ENCODE measurements at places on chromosomes 3 and 15. TPM values are rescaled to one million over a fixed set of nuclear protein-coding genes. Genes with fewer than 3 reads are reported as not detected.
A peak's percentile ranks its signal among the peaks of the same experiment; 100 is the strongest.

BOC gene
- 48.8 TPM for total RNA-seq

PLA2G4B gene
- 3.2 TPM for total RNA-seq

GOLGA6D gene
- not detected for total RNA-seq

GCSAM gene
- total RNA-seq = 0.16 TPM

HEMK1 gene
- 6.1 TPM for total RNA-seq

P4HTM gene
- total RNA-seq = 59.7 TPM

RFTN1 gene
- 29.5 TPM for total RNA-seq

CHST2 gene
- 4.5 TPM for total RNA-seq

CD200R1 gene
- 0.66 TPM for total RNA-seq

PEX11A gene
- total RNA-seq = 46.1 TPM

TGM5 gene
- 1.6 TPM for total RNA-seq

ESYT3 gene
- 4.2 TPM for total RNA-seq

LCTL gene
- total RNA-seq = not detected

DNA sequence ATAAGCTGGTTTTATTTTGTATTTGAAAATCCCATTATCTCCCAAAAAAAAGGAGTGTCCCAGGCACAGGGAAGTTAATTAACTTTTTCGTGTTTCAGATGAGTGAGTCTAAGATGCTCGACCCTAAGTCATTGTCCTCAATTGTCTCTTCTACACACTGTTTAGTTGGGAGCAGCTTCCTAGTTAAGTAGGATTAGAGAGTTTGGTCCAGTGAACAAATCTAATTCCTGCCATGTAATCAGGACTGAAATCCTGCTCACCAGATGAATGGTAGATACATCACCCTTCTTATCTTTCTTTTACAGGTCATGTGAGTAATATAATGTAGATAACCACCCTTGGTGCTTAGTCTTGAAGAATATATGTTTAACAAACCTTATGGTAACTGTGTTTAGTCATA is 228.9 kb upstream of the MANF start:
- DNase-seq = no peak

DNA sequence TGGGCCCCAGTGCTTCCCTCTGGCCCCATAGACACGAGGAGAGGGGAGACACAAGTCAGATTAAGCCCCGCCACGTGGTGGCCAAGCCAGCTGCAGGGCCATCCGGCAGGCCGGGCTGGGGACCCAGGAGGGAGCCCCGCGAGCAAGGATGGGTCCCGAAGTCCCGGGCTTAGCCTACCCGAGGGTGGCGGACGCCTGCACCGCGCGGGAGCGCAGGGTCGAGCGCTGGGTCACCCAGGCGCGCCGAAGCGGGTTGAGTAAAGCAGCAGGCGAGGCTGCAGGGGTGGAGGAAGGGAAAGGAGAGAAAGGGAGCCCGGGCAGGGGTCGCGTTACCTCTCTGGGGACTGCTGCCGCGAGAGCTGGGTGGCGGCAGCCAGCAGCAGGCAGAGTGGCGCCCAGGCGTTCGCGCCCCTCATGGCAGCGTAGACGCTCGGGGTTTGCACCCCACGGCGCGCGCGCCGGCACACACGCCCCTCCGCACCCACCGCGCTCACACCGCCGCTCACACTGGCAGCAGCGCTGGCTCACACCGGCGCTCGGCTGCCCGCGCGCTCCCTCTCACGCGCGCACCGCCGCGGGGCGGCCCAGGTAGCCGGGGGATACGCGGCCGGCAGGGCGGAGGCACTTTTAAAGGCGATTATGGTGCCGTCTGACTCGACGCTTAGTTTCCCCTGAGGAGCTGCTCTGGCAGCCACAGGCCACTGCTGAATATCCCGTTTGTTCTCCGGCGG is at the start of gene PCOLCE2:
Gene PCOLCE2, minus strand, starts transcription at position 603 of the 731 bp plus-strand sequence. Its CDS starts 187 bp downstream, at position 416.
- no peak for DNase-seq

DNA sequence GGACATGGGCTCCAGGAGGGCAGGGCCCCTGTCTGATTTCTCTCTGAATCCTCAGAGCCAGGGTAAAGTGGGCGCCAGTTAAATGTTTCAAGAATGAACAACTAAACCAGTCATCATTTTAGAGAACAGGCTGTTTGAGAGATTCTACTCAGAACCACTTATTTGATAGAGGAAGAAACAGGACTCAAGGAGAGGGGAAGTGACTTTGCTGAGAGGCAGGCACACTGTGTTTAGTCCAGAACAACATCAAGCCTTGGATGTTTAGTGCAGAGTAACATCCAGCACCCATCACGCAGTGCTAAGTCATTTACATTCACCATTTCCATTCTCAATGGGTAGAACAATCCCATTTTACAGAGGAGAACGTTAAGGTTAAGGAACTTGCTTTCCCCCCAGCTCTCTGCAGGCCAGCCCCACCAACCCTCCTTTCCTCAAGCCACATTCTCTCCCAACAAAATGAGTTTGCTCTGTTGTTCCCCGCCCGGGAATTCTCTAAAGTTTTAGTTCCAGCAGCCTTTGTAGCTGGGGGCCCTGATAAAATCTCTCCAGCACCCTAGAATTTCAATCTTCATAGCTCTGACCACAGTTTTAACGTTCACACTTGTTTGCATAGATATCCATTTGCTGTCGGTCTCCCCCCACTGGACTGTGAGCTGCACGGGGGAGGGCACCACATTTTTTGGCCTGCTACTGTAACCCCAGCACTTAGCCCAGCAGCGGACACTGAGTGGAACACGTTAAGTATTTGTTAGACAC is 962 bp downstream of the NMNAT3 start:
- DNase-seq = no peak

GRCh38 chr15:67897646-67898339 is 57.9 kb upstream of the RNU6-1 start:
- DNase-seq = no peak

- no peak for DNase-seq
Measured at GRCh38 chr3:175502155-175502554, 643.0 kb downstream of the NAALADL2 start.

- DNase-seq = peak; percentile 23
Measured at GRCh38 chr3:154059833-154060232, 61.4 kb upstream of the ARHGEF26 start.

DNA sequence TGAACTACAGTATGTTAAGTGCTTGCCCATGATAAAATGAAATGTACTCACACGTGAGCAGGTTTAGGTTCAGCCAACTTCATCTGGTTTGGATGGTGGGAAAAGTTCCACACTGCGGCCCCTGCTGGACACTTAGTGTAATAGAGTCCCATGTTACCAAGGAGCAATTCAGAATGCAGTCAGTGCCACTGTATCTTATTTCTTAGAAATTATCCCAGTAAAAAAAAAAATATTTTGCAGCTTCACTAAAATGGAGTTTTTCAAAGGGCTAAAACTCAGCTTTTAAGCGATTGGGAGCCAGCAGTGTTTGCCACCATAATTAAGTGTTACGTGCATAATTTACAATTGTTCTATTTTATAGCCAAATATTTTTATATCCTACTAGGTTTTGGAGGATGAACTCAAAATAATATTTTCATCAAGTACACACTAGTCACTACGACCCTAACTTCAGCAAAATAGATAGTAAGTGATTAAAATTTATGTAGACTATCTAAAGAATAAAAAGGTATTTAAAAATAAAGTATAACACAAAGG is 371.7 kb upstream of the GBE1 start:
- DNase-seq = no peak

DNA sequence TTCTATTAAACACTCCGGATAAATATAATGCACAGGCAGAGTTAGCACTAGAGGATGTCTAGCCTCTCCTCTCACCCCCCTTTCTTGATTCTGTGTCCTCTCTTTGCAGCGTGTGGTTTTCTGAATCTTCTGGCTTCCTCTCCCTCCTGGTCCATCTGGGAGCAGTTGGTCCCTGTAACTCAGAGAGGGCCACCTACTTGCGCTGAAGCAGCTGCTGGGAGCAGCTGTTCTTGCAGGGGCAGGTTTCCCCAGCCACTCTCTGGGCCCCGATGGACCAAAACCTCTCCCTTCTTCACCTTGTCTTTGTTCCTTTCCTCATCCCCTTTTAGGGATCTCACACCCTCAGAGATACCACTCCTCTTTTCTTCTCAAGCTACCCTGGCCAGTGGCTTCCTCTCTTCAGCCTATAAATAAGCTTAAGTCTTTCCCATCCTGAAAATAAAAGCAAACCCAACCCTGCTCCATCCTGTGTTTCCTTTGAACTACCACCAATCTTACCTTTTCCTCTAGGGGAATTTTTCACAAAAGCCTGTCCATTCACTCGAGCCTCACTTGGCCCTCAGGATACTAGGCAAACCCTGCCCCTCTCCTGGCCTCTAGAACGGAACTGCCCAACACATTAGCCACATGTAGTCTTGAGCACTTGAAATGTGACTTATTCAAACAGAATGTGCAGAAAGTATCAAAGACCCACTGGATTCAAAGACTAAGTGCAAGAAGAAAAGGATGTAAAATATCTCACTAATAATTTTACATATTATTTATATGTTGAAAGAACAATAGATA is 59.7 kb downstream of the STARD5 start:
- DNase-seq = no peak

- no peak for DNase-seq
Measured at GRCh38 chr3:169780742-169781141, 7.5 kb downstream of the MYNN start.

- no peak for DNase-seq
Measured at GRCh38 chr3:52402706-52403270, 42.1 kb downstream of the SEMA3G start.

- peak; percentile 67 for DNase-seq
Measured at GRCh38 chr3:52428151-52429005, 16.5 kb downstream of the SEMA3G start.

- DNase-seq = no peak
Measured at GRCh38 chr3:114953215-114953799, 193.8 kb downstream of the ZBTB20 start.

- no peak for DNase-seq
Measured at GRCh38 chr3:37935290-37935668, 55.3 kb upstream of the VILL start.

GRCh38 chr15:69891070-69891536 is 206.6 kb downstream of the TLE3 start:
- DNase-seq = no peak

- no peak for DNase-seq
Measured at GRCh38 chr15:74158855-74159650, 14.5 kb upstream of the ISLR start.

GRCh38 chr3:65761446-65762234 is 277.1 kb downstream of the MAGI1 start:
- DNase-seq = no peak

- DNase-seq = no peak
Measured at GRCh38 chr15:57529748-57530147, 62.0 kb upstream of the MYZAP start.

DNA sequence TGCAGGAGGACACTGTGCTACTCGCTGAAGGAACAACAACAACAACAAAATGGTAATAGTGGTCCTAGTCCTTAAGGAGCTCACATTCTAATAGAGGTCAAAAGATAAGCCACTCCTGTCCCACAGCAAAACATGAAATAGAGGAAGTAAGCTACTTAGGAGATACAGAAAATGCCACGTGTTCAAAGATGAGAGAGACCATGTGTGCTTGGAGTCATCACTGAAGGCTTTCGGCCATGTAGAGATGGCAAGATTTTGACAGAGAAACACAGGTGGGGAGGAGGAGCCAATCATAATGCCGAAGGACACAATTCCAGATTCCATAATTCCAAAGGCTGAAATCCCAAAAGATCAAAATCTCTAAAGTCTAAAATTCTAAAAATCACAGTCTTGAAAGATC is 24.8 kb upstream of the RIOX2 start:
- no peak for DNase-seq

DNA sequence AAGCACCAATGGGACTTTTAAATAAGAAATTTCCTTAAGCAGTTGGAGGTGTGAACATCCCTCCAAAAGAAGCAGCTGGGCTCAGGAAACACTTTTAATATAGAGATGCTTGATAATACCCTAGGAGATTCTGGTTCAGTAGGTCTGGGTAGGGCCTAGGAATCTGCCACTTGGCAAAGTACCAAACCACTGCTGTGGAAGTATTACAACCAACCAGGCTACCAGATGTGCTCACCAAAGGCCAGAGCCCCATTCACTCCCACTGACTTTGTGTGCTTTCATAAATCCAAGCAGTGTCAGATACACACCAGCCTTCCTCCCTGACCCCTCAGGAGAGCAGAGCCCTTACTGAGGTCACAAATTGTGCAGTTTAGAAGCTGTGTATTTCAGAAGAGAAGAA is 162.6 kb downstream of the CCNL1 start:
- DNase-seq = no peak

- no peak for DNase-seq
Measured at GRCh38 chr3:149744606-149745005, 7.7 kb downstream of the COMMD2 start.

- DNase-seq = no peak
Measured at GRCh38 chr3:187735383-187735782, 9.9 kb downstream of the BCL6 start.

DNA sequence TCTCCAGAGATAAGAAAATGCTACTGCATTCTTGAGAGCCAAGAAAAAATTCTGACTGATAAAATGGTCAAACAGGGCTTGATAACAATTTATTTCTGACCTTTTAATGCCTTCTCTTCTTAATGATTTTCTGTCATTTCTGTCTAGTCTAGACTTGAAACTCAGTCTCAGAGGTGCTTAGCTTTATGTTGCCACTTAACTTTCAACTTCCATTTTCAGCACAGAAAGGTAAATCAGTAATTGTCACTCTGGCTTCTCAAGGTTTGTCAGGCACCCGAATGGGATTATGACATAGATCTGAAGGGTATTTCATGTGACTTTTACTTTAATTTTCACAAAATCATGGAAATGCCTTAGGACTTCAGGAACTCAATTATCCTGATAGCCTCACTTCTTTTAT is 155.4 kb upstream of the GBE1 start:
- DNase-seq = no peak

DNA sequence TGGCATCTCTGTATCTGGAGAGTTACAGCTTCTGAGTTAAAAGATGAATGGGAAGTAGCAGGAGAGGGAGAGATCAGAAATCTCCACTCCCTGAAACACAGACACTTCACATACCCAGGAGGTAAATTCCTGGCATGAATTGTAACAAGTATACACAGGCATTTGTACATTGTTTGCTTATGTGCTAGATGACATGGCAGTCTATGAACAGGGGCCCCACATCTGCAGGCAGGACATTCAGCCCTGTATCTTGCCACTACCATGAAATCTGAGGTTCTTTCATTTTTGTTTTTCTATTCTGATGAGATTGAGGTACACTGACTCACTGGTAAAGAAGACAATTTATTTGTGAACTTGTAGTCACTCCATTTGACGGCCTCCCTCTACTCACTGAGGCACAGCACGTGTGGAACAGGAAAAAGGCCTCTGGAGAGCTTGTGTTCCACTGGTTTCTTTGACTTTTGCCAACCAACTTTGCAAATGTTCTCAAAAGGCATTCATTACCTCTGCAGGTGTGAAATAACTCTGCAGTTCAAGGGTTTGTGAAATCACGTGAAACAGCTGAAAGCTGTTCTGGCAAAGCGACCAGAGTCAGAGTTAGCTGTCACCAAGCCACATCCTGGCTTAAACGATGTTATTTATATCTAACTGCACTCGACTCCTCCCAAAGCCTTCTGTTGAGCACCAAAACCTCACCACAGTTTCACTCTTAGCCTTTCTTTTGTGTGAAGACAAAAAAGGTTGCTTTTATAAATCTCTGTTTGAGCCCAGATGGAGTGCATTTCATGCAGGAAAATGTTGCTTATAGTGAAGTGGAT is 401.3 kb upstream of the CFAP20DC start:
- no peak for DNase-seq
